Stomach (tissue), 19 donors: ENCODE measurements at places on chromosomes 13 and 19.

GRCh38 chr19:45528744-45529419 is 21.6 kb downstream of the VASP start:
- peaks cover 41% of the 10 kb centered on the region for H3K36me3 ChIP-seq
- peak; percentile 90 for DNase-seq
- peaks cover 10% of the 10 kb centered on the region for H3K27me3 ChIP-seq
- peaks cover 29% of the 10 kb centered on the region for H3K4me1 ChIP-seq

DNA sequence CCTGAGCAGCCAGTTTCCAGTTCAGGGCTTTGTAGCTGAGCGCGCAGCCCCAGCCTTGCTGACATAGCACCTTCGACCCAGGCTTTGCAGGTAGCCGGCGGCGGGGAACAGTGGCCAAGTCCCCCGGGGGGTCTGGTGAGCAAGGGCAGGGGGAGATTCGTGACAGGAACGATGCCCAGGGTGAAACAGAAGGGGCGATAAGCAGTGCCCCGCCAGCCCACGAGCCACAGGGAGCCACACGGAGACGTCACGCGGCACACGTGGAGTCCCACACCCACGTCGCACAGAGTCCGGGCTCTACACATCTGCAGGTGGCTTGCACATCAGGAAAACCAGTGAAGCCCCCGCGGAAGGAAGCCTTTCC is 127.2 kb downstream of the SOX1 start:
- no peaks in the 10 kb centered on the region for H3K27me3 ChIP-seq
- no peaks in the 10 kb centered on the region for H3K4me1 ChIP-seq
- no peak overlapping the region for H3K4me3 ChIP-seq
- DNase-seq = no peak
- H3K27ac ChIP-seq = no peak overlapping the region
- H3K36me3 ChIP-seq = no peaks in the 10 kb centered on the region

DNA sequence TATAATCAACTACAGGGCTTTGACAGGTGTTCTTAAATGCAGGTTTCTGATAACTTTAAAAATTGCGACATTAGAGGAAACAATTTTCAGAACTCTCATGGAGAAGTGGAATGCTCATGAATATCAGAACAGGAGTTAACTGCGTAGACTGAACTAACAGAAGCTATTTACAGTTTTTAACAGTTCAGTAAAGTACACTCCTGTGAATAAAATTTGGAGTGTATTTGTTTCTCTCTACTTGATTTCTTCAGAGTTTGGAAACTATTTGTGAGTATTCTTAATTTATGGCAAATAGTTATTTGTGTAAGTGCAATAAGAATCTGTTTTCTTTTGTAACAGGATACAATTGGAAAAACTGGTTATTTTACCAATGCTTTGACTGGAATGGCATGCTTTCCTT is 114.4 kb downstream of the TNFRSF19 start:
- no peaks in the 10 kb centered on the region for H3K36me3 ChIP-seq
- H3K27ac ChIP-seq = no peak overlapping the region
- no peak for DNase-seq
- H3K27me3 ChIP-seq = no peaks in the 10 kb centered on the region

DNA sequence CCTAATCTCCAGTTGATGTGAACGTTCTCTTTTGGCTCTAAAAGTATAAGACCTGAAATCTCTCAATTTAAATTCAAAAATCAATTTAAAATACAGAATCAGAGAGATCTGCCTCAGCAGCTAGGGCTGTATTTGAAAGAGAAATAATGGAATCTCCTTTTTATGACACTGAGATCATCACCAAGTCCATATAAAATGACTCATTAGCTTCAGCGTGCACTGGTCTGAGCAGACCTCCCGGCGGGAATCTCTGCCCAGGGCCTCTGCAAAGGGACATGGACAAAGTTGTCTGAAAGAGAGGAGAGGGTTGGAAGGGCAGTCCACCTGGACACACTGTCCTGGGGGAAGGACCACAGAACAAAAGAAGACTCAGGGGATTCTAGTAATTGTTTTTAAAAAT is 855.6 kb downstream of the EFNB2 start:
- no peak overlapping the region for H3K27ac ChIP-seq
- no peak for DNase-seq

DNA sequence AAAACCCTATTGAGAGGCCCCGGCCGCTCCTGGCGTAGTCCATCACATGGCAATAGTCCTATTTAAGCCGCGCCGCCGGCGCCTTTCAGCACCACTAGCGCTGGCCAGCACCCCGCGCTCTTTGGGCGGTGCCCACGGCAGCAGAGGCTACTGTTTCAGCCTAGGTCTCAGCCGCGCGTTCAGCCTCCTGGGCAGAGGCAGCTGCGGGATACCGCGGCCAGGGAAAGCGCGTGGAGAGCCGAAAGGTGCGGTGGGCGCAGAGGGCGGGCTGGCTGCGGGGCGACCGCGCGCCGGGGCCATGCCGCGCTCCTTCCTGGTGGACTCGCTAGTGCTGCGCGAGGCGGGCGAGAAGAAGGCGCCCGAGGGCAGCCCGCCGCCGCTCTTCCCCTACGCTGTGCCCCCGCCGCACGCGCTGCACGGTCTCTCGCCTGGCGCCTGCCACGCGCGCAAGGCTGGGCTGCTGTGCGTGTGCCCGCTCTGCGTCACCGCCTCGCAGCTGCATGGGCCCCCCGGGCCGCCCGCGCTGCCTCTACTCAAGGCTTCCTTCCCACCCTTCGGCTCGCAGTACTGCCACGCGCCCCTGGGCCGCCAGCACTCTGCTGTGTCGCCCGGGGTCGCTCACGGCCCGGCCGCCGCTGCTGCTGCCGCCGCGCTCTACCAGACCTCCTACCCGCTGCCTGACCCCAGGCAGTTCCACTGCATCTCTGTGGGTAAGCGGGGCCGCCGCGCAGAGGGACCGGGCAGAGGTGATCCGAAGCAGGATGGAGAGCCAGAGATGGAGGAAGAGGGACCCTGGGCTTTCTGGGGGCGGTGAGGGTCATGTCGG is at the start of gene GSX1:
TSS of gene GSX1 (plus strand) at position 91 of the 826 bp plus-strand sequence. CDS start at position 299, 208 bp downstream.
- no peak within 1 kb of the TSS for H3K27ac ChIP-seq
- H3K4me3 ChIP-seq = peak within 1 kb of the TSS; percentile 34
- no peaks in the 10 kb centered on the region for H3K36me3 ChIP-seq
- H3K27me3 ChIP-seq = peaks cover 100% of the 10 kb centered on the region
- peaks cover 65% of the 10 kb centered on the region for H3K4me1 ChIP-seq

DNA sequence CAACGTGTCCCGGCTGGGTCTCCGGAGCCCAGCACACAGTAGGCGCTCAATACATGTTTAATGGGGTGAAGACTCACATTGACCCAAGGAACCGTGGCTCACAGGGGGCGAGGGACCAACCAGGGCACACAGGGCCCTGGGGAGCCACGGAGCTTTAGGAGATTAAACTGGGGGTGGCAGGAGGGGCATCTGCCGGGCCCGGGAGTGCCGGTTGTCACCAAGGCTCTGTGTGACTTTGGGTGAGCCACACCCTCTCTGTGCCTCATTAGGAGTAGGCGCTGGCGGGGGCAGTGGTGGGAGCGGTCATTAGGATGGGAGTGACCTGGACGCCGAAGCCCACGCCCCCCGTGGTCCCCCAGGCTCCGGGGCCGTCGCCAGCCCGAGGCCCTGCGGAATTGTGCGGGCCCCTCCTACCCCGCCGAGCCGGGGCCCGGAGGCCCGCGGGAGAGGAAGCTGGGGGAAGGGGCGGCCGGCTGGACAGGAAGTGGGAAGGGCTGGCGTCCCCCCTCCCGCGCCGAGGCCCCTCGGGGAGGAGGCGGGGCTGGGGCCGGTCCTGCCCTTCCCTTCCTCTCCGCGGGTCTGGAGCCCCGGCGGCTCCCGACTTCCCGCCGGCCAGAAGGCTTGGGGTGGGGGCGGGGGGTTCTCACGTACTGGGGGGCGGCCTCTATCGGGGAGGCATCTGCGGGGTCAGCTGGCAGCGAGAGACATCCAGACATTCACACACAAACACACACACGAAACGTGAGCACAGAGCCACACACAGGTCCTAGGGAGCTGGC is 1.8 kb upstream of the SSBP4 start:
- H3K4me3 ChIP-seq = peak overlapping the region; percentile 36
- DNase-seq = peak; percentile 96
- H3K27me3 ChIP-seq = no peaks in the 10 kb centered on the region
- H3K36me3 ChIP-seq = no peaks in the 10 kb centered on the region
